Body of pancreas (tissue), 4 donors: ENCODE measurements at places on chromosomes 16 and 17. TPM values are rescaled to one million over a fixed set of nuclear protein-coding genes. Genes with fewer than 3 reads are reported as not detected.

DNA sequence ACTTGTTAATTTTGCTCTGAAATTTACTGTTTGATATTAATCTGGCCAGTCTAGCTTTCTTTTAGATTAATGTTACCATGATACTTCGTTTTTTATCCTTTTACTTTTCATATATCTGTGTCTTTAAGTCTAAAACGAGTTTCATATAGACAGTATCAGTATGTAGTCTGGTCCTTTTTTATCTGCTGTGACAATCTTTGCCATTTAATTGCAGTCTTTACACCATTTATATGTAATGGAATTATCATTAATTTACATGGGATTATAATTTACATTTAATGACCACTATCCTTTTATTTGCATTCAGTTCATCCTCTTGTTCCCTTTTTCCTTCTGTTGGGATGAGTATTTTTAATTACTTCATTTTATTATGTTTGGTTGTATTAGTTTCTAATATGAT, 243.5 kb downstream of the PRKCA start:
- no peak for DNase-seq

GRCh38 chr17:82849076-82849945, 9.5 kb upstream of the ZNF750 start:
- no peak for DNase-seq

- peak; percentile 55 for DNase-seq
Observed at GRCh38 chr17:78921437-78921971, 3.7 kb downstream of the TIMP2 start.

DNA sequence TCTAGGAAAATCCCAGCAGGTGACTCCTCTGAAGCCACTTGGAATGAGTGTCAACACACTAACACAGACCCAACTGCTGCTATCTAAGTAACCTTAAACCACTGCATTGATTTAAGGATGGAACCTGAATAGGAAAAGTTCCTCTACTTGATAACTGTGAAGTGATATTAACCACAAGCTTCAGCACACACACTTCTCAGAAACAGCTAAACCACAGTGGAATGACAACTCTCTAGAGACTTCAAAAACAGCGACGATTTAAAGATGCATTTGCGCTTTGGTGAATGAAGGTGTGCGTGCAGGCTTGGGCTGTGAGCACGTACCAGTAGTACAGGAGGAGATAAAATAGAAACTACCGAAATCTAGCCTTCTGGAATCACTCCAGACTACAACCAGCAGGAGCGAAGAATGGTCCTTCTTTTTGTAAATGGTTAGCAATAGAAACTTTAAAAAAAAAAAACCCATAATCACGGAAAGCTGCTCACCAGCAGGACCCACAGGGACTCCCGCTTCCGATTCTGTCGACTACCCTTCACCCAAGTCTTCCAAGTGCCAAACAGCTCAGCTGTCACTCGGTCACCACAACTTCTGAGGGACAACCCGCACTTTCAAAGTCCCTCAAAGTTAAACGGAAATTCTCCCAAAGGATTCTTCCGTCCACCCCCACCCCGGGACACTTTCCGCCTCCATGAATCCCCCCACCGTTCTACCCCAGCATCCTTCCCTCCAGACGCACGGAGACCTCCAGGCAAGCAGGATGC, 137.7 kb upstream of the CORO6 start:
- DNase-seq = no peak

DNA sequence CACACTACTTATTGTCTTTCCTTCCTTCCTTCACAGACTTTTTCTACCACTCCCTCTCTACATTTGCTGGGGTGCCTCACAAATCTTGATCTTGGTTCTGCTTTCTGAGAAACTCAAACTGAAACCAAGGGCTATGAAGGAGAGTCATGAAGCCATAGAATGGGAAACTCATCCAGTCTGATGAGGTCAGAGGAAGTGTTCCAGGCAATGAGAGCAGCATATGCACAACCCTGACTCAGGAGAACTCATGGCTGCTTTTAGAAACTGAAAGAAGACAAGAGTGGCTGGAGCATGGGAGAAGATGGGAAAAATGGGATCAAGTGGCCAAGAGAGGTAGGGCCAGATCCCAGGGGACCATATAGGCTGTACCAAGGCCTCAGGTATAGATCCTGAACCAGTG, 130.0 kb upstream of the TOX3 start:
- DNase-seq = no peak

GRCh38 chr16:48047720-48048119, 108.1 kb downstream of the ABCC12 start:
- DNase-seq = no peak

GRCh38 chr17:2500446-2500845, 11.2 kb downstream of the METTL16 start:
- DNase-seq = no peak

GRCh38 chr16:63361032-63361624, 1324.9 kb upstream of the CDH8 start:
- peak; percentile 20 for DNase-seq

GRCh38 chr16:22270525-22270924, 26.7 kb upstream of the POLR3E start:
- DNase-seq = no peak

DNA sequence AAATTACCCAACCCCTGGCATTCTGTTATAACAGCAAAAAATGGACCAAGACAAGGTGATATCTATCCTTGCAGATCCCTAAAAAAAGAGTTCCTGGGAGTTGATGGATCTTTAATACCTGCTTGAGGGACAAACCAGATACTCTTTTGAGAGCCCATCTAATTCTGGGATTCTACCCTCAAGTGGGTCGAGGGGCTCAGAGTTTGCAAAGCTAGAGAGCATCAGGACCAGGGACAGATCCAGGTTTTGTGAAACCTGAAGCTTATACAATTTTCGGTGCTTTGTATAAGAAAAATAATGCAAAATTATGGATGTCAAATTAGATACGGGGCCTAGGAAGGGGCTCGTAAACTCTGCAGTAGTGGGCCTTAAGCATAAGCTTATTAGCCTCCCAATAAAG, 130.5 kb upstream of the CRHR1 start:
- no peak for DNase-seq

GRCh38 chr16:74277974-74278373, 18.6 kb upstream of the PSMD7 start:
- DNase-seq = no peak

GRCh38 chr17:752002-752619, at the start of gene GEMIN4:
Gene GEMIN4, minus strand, starts transcription at chr17:752264. Its CDS starts 122 bp downstream, at chr17:752142.
- peak; percentile 93 for DNase-seq

Gene ALOXE3
- not detected for total RNA-seq

Gene SNX20
- 0.99 TPM for total RNA-seq

Gene ZKSCAN2
- total RNA-seq = 4.0 TPM

Gene PHOSPHO1
- total RNA-seq = 13.5 TPM

Gene CDR2
- total RNA-seq = 15.8 TPM

Gene TCAP
- total RNA-seq = 0.26 TPM

Gene EME1
- not detected for total RNA-seq
